Muscle of back (tissue), 13 donors: ENCODE measurements at places on chromosomes 12 and 14. TPM values are rescaled to one million over a fixed set of nuclear protein-coding genes. Genes with fewer than 3 reads are reported as not detected.

Gene PRPF40B
- polyA plus RNA-seq, result 10.9 TPM

Gene NPFF
- polyA plus RNA-seq, result 1.6 TPM

Gene FAM181A
- polyA plus RNA-seq, result not detected

Gene TNFAIP2
- polyA plus RNA-seq, result 56.7 TPM

Gene GYS2
- polyA plus RNA-seq, result 0.42 TPM

Gene APOLD1
- polyA plus RNA-seq, result 7.3 TPM

DNA sequence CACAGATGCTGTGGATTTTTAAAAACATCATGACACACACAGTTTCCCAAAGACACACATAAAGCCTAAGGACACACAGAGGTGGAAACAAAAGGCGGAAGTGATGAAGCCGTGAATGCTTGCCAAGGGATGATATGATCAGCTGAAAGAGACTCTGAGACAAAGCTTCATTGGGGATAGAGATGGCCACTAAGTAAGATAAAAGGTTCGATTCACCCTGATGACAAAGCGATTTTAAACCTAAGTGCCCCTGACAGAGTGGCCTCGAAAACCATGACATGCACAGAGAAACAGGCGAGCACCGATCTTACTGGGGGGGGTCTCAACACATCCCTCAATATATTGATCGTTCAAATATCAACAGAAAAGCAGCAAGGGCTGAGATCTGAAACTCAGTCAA lies 20.3 kb upstream of the EIF5 start:
- DNase-seq, result no peak

DNA sequence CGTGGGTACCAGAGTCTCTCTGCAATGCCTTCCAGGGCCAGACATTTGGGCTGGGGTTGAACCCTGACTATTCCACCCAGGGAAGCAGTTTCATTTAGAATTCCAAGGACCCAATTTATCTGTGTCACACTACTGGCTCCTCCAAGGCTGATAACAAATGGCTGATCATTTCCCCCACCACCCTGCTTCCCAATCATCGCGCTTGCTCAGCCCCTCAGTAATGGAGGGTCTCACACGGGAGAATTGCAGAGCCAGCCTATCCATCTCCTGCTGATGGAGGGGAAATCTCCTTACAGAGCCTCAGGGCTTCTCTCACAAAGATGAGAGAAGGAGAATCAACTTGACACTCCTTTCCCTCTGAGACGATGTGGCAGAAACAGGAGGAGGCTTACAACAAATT lies 78.4 kb upstream of the WSCD2 start:
- no peak for DNase-seq

DNA sequence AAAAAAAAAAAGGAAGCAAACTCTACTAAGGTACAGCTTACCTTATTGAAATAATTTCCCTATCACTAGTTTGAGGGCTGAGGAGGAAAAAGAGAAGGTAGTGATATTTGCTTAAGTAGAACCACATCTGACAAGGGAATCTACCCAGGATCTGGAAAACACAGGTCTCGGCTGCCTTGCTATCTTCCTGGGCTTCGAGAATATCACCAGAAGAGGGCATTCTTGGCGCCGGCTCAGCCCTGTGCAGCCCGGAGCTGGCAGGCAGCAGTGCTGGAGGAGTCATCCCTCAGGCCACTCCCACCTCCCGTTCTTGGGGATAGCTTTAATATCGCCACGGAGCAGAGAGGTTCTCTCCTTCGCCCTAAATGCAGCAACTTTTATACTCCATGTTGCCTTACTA lies 1181.2 kb downstream of the VRK1 start:
- DNase-seq, result peak; percentile 73

GRCh38 chr14:60133487-60133886 lies 31.7 kb downstream of the DHRS7 start:
- DNase-seq, result no peak

DNA sequence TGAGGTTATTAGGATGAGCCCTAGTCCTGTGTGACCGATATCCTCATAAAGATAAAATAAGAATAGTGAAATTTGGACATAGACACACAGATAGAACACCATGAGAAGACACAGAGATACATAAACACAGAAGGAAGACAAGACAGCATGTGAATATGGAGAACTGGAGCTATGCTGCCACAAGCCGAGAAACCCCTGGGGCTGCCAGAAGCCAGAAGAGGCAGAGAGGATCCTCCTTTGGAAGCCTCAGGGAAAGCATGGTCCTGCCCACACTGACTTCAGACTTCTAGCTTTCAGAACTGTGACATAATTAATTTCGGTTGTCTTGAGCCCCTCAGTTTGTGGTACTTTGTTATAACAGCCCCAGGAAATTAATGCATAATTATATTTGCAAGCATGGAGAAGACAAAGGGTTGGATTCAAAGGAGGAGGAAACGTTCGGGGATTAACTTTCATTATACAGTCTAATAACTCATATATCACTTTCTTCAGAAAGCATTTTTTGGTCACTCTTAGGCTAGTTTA lies 1501.8 kb upstream of the FLRT2 start:
- DNase-seq, result no peak

GRCh38 chr12:44369998-44370397 lies 506.1 kb downstream of the NELL2 start:
- DNase-seq, result no peak

DNA sequence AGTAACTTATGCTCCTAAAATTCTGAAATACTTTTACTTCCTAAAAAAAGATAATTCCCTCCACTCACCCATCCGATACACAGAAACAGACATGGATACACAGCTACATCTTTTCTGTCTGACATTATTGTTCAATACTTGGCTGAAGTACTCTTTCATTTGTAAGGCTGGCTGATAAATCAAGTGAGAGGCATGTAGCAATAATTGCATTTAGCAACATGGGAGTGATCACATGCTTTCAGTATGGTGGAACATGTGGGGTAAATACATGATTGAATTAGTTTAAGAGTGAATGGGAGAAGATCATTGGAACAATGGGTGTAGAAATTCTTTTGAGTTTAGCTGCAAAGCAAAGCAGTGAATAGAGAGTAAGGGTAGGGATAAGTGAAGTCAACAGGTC lies 25.6 kb downstream of the PTPRQ start:
- no peak for DNase-seq

- DNase-seq, result peak; percentile 68
Measured at GRCh38 chr14:79352076-79352630, 859.2 kb downstream of the DIO2 start.

- no peak for DNase-seq
Measured at GRCh38 chr14:36747411-36748184, 85.9 kb downstream of the PAX9 start.

DNA sequence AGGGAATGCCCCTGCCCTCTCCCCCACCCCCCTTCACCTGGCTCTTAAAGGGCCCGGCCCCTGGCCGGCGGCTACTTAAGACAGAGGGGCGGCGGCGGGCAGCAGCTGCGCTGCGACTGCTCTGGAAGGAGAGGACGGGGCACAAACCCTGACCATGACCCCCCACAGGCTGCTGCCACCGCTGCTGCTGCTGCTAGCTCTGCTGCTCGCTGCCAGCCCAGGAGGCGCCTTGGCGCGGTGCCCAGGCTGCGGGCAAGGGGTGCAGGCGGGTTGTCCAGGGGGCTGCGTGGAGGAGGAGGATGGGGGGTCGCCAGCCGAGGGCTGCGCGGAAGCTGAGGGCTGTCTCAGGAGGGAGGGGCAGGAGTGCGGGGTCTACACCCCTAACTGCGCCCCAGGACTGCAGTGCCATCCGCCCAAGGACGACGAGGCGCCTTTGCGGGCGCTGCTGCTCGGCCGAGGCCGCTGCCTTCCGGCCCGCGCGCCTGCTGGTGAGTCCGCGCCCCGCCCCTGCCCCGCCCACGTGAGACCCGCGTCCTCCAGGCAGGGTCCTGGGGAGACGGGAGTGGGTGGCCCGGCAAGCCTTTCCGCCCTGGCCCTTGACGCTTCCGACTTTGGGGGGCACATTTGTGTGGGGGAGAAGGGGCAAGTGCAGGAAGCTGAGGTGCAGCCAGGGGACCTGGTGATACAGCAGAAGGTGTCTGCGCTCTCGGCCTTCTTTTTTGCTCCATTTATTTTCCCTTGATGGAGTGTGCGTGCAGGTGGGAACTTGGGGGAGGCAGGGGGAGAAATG lies at the start of gene IGFBP6:
TSS of gene IGFBP6 (plus strand) at position 104 of the 790 bp plus-strand sequence. CDS start at position 155, 51 bp downstream.
- DNase-seq, result peak; percentile 87

- DNase-seq, result no peak
Measured at GRCh38 chr12:56260921-56261320, 2.7 kb upstream of the ANKRD52 start.

GRCh38 chr14:104220215-104221070 lies 82.1 kb downstream of the KIF26A start:
- DNase-seq, result no peak
